DMS153 (cell line): ENCODE measurements at places on chromosomes 3 and 15.

DNA sequence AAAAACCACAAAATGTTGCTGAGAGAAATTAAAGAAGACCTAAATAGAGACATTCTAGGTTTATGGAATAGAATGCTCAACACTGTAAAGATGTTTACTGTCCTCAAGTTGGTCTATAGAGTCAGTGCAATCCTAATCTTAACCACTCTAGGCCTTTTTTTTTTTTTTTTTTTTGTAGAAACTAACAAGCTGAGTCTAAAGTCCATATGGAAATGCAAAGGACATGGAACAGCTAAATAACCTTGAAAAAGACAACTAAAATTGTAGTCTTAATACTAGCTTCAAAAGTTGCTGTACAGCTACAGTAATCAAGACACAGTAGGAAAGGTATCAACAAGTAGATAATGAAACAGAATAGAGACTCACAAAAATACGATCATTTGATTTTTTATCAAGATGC lies 32.9 kb downstream of the CDV3 start:
- DNase-seq, result no peak

- no peak for DNase-seq
These were observed 9.4 kb downstream of the BTLA start for GRCh38 chr3:112489674-112490479.

- no peak for DNase-seq
These were observed 45.6 kb downstream of the NME9 start for GRCh38 chr3:138284079-138284478.

GRCh38 chr3:1775321-1775720 lies 323.3 kb upstream of the CNTN4 start:
- no peak for DNase-seq

DNA sequence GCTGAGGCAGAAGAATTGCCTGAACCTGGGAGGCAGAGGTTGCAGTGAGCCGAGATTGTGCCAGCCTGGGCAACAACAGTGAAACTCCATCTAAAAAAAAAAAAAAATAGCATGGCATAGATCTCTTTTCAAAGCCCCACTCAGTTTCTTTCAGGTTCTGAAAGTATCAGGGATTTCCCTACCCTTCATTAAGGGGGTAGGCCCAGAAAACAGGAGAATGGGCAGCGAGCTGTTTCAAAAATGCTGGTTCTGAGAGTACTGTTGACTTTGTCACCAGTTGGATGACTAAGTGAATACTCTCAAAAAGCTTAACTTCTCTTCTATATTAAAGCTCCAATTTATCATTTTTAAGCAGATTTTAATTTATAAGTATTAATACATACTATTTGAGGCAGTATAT lies 72.8 kb downstream of the ARHGAP31 start:
- DNase-seq, result no peak

- no peak for DNase-seq
These were observed 25.6 kb upstream of the MINDY4B start for GRCh38 chr3:150930839-150931238.
